ENCODE measurements at places on chromosomes 1 and 21. TPM values are rescaled to one million over a fixed set of nuclear protein-coding genes. Genes with fewer than 3 reads are reported as not detected.

DNA sequence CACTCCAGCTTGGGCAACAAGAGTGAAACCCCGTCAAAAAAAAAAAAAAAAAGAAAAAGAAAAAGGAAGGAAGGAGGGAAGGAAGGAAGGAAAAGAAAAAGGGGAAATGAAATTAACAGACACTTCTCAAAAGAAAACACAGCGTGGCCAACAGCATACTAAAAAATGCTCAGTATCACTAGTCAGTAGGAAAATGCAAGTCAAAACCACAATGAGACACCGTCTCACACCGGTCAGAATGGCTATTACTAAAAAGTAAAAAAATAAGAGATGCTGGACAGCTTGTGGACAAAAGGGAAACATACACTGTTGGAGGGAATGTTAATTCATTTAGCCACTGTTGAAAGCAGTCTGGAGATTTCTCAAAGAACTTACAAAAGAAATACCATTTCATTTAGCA, 369.5 kb upstream of the BRINP3 start:
- DNase-seq: no peak

GRCh38 chr1:207956986-207957385, 46.1 kb upstream of the CD34 start:
- no peak for DNase-seq

DNA sequence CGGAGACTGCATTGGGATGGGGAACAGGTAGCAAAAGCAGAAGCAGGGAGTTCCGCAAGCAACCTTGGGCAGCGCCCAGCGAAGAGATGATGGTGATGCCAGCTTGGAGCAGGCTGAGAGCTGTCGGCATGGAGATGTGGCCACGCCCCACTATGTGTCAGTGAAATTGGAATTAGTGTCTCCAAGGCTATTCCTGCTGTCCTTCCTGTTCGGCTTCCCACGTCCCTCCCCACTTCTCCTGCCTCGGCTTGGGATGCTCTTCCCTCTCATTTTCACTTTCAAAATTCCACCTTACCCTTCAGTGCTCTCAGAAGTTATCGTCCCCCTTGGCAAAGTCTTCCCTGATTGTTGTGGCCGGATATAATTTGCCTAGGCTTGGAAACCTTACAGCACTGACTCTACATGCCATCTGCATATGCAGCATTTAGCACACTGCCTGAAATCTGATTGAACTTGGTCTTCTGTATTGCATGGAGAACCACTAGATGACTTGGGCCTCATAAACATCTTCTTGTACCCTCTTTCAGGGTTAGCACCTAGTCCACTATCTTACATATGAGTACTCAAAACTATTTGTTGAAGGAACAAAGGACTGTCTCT, 270.7 kb upstream of the RUNX1 start:
- DNase-seq: peak; percentile 83

GRCh38 chr21:38959692-38960061, 153.9 kb downstream of the ETS2 start:
- no peak for DNase-seq

DNA sequence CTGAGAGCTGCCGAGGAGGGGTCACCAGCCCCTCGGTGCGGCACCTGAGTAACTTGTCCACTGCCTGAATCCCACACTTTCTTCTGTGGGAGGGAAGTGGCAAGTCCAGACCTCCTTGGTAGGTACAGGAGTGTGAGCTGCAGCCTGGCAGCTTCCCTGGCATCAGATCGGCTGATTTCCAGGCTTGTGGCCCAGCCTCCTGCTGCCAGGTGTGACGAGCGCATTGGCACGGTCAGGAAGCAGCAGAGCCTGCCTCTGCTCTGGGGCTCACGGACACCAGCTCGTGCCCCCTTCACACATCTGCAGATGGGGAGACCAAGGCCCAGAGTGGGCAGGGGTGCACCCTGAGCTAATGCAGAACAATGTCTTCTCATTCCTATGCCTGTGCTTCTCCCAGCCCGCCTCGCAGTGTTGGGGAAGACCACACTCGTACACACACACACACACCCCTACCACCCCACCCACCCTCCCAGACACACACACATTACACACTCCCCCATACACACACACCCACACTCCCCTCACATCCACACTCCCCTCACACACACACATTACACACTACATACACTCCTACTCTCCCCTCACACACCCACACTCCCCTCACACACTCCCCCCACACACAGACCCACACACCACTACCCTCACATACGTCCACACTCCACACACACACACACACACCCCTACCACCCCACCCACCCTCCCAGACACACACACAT, 33.1 kb upstream of the SELENON start:
- no peak for DNase-seq

GRCh38 chr1:236175642-236176336, 33.5 kb downstream of the GPR137B start:
- DNase-seq: no peak

DNA sequence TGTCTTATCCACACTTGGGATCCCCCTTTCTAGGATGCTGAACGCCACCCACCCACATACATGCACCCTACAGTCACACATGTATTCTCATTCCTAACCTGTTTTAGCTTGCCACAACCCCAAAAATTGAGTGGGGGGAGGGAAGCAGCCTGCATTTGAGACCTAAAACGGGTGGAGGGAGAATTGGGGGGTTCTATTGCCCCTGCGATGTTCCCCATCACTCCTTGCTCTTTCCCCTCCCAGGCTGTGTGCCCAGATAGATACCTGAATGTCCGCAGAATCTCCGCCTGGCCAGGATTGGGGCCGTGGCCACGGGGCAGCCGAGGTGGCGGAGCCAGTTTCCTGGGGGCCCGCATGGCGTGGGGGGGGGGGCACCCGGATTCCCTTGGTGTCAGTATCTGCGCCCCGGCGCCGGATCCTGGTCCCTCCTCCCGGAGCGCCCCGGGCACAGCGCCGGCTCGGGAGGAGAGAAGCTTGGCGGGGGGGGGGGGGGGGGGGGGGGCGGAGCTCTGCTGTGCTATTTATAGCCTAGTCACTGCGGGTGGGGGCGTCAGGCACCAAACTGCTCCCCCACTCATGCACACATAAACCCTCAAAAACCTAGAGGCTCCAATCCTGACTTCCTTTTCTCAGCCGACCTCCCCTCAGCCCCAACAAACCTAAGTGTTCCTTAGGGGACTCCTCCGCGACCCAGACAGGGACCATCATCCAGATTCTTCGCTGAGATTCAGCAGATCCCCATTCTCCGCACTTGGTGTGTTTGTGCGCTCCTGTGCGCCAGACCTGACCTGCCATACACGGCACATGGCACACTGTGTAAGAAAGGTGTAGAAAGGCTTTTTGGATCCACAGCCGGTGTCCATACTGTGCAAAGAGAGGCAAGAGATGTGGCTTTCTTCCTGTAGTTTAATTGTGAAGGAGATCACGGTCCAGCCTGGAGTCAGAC, 1.9 kb downstream of the ANKRD34A start:
- peak; percentile 28 for DNase-seq

DNA sequence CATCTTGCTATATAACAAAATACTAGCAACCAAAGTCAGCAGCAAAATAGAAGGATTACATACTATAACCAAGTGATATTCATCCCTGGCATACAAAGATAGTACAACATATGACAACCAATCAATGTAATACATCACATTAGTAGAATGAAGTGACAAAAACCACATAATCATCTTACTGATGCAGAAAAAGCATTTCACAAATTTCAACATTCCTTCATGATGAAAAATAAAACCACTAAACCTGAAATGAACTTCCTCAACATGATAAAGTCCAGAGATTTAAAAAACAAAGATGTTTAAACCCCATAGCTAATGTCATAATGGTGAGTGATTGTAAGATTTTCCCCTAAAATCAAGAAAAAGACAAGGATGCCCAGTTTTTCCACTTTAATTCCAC, 18.6 kb downstream of the RO60 start:
- no peak for DNase-seq

GRCh38 chr1:50112193-50112592, 3.5 kb downstream of the ELAVL4 start:
- no peak for DNase-seq

DNA sequence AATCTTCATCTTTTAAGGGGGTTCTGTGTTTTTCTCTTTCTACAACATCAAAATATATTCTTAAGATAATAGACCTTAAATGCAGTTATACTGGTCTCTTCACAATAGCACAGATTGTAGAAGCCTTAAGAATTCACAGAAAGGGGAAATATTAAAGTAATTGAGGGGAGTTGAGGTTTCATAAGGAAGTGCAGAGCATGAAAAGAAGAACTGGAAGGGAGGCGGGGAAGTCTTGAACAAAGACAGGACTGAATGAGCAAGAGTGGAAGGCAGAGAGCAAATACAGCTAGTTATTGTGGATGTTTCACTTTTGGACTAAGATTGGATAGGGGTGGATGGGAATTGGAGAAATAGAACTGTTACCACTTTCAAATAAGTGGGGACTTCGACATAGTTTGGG, 67.7 kb downstream of the PTGER3 start:
- DNase-seq: no peak

- DNase-seq: peak; percentile 69
Measured at GRCh38 chr1:169115891-169116585, 9.5 kb downstream of the ATP1B1 start.

DNA sequence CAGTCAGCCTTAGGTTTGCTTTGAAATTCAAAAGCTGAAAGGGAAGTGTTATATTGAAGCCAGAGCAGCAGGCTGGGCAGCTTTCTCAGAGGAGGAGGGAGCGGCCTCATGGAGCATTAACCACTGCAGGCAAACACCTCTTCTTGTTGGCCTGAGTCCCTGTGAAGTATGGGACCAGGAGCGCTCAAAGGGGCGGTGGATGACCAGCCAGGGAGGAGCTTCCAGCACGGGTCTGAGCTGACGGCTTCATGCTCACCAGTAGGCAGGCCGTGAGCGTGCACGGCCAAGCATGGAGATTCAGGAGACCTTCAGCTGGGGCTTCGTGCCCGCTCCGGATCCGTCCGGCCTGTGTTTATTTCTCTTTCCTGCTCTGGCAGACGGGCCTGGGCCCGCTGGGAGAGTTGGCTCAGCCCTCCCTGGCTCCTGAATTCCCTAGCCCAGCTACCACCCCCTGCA, 245.2 kb downstream of the TRABD2B start:
- no peak for DNase-seq

DNA sequence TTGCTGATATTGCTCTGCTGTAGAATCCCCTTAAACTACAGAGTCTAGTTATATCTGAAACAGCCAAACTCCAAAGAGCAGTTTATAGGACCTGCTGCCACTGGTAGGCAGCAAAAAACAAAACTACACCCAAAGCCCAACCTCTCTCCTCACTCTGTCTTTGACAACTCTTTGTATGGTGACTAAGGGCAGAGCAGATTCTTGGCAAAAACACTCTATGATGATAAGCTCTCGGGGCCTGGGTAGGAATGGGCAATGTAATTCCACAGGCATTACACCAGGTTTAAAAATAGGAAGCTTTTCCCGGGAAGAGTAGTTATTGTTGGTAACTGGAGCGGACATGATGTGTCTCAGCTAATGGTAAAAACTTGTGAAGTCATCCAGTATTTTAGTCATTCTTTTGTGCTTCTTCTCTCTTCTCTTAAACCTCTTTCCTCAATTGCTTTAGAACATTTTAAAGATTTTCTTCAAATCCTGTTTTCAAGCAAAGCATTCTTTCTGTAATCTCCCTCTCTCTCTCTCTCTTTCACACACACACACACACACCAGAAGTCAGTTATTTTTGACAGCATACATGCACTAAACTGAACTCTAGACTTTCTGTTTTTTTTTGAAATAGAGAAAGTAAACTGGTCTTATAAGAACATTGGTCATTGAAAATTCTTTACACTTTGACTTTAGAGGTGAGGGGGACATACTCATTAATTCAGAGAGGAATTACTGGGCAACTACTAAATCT, 193.5 kb downstream of the PAPPA2 start:
- peak; percentile 79 for DNase-seq

DNA sequence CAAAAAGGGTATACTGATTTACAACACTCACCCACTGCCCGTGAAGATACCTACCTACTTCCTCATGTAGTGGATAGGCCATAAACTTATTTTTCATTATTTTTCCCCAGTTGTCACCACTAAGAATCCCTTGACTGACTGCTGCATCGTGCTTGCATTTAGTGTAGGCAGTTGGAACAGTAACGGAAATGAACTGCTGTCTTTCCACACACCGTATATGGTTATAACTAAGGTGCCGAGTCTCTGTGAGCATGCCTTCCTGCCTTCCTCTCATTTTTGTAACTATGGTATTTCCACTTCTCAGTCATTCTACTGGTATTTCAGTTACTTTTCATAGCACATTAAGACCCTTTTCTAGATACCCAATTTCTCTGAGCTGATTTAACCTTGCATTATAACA, 36.4 kb downstream of the SLC35F3 start:
- no peak for DNase-seq

- DNase-seq: no peak
Measured at GRCh38 chr1:107912656-107913055, 52.3 kb downstream of the VAV3 start.

GRCh38 chr1:243313635-243314536, 58.0 kb downstream of the SDCCAG8 start:
- DNase-seq: no peak

GRCh38 chr21:33230545-33231324, 997 bp downstream of the IFNAR2 start:
- DNase-seq: peak; percentile 25

DNA sequence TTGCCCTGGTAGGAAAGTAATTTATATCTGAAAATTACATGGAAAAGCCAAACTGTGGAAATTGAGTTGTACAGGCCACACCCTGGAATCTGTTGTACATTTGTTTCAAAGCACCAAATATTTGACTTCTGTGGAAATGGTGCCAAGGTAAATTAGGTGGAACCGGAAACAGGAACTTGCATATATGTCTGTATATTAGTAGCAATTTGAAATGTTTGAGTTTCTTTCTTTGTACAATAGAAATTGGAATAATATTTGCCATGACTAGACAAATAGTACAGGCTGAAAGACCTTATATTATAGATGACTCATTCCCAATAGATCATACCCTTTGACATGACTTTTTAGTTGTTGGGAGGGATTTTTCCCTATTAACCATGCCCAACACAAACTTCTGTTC, 10.5 kb upstream of the TAF1A start:
- DNase-seq: no peak

DNA sequence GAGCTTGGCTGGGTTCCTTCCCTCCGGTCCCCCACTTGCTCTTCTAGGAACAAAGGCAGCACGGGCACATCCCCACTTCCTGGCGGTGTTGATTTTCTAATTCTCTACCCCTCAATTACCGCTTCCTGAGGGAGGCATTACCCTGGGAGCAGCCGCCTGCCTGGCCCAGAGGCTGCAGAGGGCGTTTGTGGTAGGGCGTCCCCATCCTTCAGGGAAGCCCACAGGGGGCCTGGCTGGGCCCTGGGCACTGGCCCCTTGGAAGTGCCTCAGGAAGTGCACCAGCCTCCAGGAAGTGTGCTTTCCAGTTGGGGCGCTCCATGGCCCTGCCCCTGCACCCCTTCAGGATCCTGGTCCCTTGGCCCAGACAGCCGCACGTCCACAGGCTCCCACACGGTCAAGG, 42.1 kb upstream of the CASZ1 start:
- no peak for DNase-seq

C4BPA gene
- total RNA-seq: not detected

UBL4B gene
- total RNA-seq: 0.83 TPM

FCRL4 gene
- total RNA-seq: not detected

NOS1AP gene
- total RNA-seq: 2.4 TPM

IL20 gene
- not detected for total RNA-seq

PRELP gene
- total RNA-seq: 0.07 TPM
